Frontal cortex (tissue), 4 donors: ENCODE measurements at places on chromosomes 16 and 17.
A peak's percentile ranks its signal among the peaks of the same experiment; 100 is the strongest.

GRCh38 chr16:78478267-78478861, 378.9 kb downstream of the WWOX start:
- DNase-seq: no peak

GRCh38 chr16:81366316-81366932, 51.7 kb downstream of the GAN start:
- DNase-seq: peak; percentile 51

DNA sequence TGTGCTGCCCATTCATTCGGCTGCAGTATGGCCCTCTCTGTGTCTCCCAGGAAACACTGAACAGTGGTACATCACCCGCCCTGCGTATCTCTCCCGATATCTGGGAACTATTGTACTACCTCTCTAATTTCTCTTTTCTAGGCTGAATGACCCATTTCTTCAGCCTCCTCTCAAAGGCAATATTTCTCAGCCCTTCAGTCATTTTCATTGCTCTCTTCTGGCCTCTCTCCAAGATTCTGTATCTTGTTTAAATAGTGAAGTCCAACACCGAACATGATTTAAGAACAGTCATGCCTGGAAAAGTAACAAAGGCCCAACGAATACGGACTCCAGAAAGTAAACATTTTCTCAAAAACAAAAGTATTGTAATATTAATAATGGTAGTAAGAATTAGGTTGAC, 220.1 kb downstream of the ZFHX3 start:
- DNase-seq: no peak

DNA sequence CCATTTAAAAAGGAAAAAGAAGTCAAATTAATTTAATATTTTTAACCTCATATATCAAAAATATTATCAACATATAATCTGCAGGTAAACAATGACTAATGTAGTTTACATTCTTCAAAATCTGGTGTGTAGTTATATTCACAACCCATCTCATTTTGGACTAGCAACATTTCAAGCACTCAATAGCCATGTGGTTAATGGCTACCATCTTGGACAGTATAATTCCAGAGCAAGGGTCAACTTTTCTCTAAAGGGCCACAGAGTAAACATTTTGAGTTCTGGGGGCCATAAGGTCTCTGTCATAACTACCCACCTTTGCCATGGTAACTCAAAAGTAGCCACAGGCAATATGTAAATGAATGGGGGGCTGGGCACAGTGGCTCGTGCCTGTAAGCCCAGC, 153.9 kb downstream of the PARN start:
- no peak for DNase-seq

DNA sequence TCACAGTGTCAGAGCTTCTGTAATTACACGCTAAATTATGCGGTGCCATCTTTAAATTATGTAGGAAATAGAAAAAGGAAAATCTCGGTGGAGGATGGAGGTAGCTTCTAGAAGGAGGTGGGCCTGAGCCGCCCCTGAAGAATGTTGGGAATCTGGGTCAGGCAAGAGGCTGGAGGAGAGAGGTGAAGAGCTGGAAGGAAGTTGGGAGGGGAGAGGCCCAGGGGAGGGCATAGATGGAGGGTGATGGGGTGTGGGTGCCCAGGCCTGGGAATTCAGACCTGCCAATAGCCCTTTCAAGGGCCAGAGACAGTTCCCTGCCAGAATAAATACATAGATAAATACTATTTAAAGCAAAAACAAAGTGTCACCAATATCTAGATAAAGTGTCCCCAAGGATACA, 415.0 kb upstream of the HSBP1 start:
- no peak for DNase-seq

- DNase-seq: peak; percentile 72
These were observed at the start of gene FKBP10 for GRCh38 chr17:41812381-41813151. TSS of gene FKBP10 (plus strand) at chr17:41813004. CDS start at chr17:41813035, 31 bp downstream.
